ENCODE measurements at places on chromosomes 4 and X. TPM values are rescaled to one million over a fixed set of nuclear protein-coding genes. Genes with fewer than 3 reads are reported as not detected.
A peak's percentile ranks its signal among the peaks of the same experiment; 100 is the strongest.

DNA sequence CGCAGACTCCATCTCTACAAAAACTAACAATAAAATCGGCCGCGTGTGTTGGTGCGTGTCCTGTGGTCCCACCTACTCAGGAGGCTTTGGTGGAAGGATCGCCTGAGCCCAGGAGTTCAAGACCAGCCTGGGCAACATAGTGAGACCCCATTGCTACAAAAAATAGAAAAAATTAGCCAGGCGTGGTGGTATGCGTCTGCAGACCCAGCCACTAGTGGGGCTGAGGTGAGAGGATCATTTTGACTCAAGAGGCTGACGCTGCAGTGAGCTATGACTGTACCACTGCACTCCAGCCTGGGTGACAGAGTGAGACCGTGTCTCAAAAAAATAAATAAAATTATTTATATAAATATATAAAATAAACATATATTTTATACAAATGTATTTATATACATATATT is 22.3 kb downstream of the ASMTL start:
- no peak for DNase-seq

RAI2 gene
- not detected for polyA plus RNA-seq

DNA sequence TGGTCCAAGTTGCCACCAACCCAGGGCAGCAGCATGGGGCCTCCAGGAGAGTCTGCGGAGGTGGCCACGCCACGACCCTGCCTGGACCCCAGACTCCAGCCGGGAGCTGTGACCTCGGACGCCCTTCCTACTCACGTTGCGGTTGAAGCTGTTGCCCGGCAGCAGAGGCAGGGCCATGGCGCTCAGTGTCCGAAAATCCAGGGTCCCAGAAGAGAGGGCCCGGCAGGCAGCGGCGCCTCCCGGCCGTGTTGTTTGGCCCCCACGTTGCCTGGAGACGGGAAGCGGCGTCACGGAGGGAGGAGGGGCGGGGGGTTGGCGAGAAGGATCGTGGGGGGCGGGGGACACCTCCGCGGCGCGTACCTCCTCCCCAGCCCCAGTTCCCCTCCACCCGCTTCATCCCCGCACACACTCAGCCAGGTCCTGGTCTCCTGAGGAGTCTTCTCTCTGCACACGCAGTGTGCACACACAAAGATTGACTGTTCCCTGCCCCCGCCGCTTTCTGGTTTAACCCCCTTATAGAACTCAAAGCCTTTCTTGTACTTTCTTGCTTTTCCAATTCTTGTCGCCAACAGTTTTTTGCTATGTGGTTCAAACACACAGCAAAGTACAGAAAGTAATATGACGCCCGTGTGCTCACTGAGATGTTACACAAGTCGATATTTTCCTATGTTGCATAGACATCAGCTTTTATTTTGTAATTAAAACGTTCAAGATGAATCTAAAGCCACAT is at the start of gene EFHC2:
EFHC2 (minus strand) TSS at position 261 of the 730 bp plus-strand sequence; CDS start at position 177, 84 bp downstream.
- peak; percentile 30 for DNase-seq

DCUN1D4 gene
- 4.7 TPM for polyA plus RNA-seq

DNA sequence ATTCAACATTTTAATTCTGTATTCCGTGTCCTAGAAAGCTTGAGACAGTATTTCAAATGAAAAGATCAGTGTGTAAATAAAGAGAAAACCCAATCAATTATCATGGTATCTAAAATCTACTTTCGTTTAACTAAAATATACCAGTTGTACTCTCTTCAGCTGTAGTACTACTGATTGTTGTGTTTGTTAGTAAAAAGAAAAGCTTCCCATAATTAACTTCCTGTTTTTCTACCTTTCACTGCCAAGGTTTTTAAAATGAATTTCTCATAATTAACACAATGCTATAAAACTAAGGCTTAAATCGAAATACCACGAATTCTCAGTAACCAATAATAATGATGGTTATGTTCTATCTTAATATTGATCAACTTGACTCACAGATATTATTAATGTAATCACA is 37.4 kb downstream of the PPP3CA start:
- DNase-seq = peak; percentile 8

DNA sequence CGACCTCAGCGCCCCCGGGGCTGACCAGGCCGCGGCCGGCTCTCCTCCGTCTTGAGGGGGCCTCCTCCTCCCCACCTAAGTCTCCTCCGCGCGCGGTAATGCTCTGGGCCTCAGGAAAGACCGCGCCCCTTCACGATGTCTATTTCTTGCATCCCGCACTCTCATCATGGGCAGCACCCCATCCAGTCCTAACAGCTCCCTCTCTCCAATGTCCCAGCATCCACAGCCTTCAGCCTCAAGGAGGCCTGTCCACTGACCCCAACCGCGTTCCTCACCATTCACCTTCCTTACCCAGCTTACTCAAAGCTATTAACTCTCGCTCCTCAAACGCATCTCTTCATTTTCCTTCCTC is 77.5 kb downstream of the MAGED4 start:
- DNase-seq = no peak

Measured in CD14-positive monocyte (primary cell).